A549 treated with Mapracorat at 1 μM for 4 hours (cell line): ENCODE measurements at places on chromosomes 11 and 22. TPM values are rescaled to one million over a fixed set of nuclear protein-coding genes. Genes with fewer than 3 reads are reported as not detected.

Gene GLB1L2
- 1.8 to 2.7 TPM (median 2.0 TPM) in 5 replicates for total RNA-seq

Gene SERPING1
- 0.63 to 1.0 TPM (median 0.83 TPM) in 5 replicates for total RNA-seq

Gene ABCC8
- total RNA-seq = 5.7 to 9.5 TPM (median 7.6 TPM) in 5 replicates

Gene UVRAG
- 10.1 to 12.4 TPM (median 10.4 TPM) in 5 replicates for total RNA-seq

Gene OR4A16
- not detected in 5 replicates for total RNA-seq

Gene MPZL3
- 0.13 to 0.41 TPM (median 0.36 TPM) in 5 replicates for total RNA-seq

Gene ANKK1
- total RNA-seq = 0.07 TPM in 1 of 5 replicates, not detected in the others
